ENCODE measurements at places on chromosomes 3 and 15. TPM values are rescaled to one million over a fixed set of nuclear protein-coding genes. Genes with fewer than 3 reads are reported as not detected.

GRCh38 chr15:85296615-85297402 lies 83.6 kb upstream of the AKAP13 start:
- DNase-seq: peak; percentile 73

POPDC2 gene
- polyA plus RNA-seq: 5.8 TPM

FAM43A gene
- 8.3 TPM for polyA plus RNA-seq

GRCh38 chr15:28021281-28022039 lies 77.7 kb downstream of the OCA2 start:
- DNase-seq: peak; percentile 90
